ENCODE measurements at places on chromosomes 1 and 21. TPM values are rescaled to one million over a fixed set of nuclear protein-coding genes. Genes with fewer than 3 reads are reported as not detected.
A peak's percentile ranks its signal among the peaks of the same experiment; 100 is the strongest.

DNA sequence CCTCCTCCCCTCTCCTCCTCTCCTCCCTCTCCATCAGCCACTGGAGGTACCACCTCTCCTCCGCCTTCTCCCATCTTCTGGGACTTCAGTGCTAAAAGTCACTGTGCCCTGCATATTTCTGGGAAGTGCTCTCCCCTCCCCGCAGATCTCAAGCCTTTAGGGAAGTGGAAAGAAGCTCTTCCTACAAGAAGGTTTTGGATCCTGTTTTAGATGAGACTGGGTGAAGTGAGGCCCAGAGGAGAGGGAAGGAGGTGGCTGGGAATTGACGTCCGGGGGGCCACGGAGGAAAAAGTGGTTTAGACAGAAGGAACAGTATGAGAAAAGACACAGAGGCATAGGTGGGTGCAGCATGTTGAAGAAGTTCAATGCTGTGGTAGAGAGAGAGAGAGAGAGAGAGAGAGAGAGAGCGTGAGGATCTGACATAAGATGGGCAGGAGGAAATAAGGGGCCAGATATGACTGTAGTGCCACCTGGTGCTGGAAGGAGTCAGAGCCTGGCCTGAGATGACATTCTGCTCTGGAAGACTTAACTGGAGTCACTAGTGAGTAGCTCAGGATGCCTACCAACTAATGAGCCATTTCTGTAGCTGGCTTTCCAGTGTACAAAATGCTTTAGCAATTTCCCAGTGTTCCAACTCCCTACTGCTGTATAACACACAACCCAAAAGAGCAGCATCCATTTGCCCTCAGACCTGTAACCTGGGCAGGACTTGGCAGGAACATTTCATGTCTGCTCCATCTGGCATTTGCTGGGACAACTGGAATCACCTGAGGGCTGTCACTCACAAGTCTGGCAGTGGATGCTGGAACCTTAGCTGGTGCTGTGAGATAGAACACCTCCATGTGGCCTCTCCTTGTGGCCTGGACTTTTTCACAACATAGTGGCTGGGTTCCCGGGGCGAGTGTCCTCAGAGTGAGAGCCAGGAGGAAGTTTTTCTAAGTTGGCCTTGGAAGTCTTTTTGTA is 16.6 kb upstream of the ZSCAN20 start:
- DNase-seq = no peak

DNA sequence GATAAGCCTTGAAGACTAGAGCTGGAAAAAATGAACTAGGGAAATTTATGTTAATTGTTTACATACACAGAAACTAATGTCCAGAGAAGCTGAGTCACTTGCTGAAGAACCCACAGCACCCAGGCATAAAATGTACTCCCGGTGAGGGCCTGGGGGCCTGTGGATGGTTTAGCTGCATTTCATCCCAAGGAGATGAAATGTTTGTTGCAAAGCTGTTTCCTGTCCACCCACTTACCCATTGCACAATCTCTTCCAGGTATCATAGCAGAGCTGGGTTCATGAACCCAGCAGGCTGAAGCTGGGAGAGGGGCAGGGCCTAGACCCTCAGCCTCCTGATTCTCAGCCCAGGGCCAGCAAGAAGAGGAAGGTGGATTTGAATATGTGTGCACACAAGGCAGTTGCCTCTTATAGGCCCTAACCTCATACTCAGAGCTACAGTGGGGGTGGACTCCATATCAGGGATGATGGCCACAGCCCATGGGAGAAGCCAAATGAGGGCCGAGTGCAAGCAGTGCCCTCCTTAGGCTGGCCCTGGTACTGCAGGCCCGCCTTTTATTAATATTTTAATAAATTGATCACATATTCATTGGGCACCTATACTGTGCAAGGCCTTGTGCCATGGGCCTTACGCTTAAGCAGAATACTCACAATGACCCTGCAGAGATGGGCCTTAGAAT is 110.8 kb downstream of the LACTBL1 start:
- peak; percentile 69 for DNase-seq

DNA sequence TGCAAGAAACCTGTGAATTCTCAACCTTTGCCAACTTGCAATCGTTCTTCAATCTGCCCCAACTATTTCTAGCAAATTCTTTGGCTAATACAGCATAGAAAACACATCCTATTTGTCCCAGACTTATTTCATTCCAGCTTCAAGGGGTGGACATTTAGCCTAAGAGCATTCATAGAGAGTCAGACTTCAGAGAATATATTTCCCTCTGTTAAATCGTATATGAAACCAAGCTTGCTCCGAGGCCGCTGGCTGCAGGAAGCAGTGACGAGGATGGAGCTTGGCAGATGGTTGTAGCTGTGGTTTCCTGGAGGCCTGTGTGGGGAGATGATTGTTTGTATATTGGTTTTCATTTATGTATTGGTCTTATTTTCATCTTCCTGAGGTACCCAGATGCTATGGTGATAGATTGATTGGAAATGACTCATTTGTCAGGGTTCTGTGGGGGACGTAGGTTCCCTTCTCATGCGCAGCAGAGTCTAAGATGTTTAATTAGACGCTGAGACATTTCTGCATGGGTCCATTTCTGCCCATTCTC is 26.1 kb downstream of the MAN1C1 start:
- no peak for DNase-seq

The CFAP126 gene
- total RNA-seq = 0.49 TPM

The ARHGAP30 gene
- total RNA-seq = 13.7 TPM

The CFHR3 gene
- total RNA-seq = 0.94 TPM
